ENCODE measurements at places on chromosomes 7 and 10.
A peak's percentile ranks its signal among the peaks of the same experiment; 100 is the strongest.

GRCh38 chr10:7329219-7329618, 81.6 kb downstream of the SFMBT2 start:
- DNase-seq, result no peak

GRCh38 chr7:22697876-22698606, 29.0 kb upstream of the IL6 start:
- no peak for DNase-seq

GRCh38 chr7:26398427-26398755, 106.7 kb downstream of the SNX10 start:
- peak; percentile 62 for DNase-seq

- DNase-seq, result no peak
These were observed 74.0 kb downstream of the JMJD1C start for GRCh38 chr10:63391812-63392211.

DNA sequence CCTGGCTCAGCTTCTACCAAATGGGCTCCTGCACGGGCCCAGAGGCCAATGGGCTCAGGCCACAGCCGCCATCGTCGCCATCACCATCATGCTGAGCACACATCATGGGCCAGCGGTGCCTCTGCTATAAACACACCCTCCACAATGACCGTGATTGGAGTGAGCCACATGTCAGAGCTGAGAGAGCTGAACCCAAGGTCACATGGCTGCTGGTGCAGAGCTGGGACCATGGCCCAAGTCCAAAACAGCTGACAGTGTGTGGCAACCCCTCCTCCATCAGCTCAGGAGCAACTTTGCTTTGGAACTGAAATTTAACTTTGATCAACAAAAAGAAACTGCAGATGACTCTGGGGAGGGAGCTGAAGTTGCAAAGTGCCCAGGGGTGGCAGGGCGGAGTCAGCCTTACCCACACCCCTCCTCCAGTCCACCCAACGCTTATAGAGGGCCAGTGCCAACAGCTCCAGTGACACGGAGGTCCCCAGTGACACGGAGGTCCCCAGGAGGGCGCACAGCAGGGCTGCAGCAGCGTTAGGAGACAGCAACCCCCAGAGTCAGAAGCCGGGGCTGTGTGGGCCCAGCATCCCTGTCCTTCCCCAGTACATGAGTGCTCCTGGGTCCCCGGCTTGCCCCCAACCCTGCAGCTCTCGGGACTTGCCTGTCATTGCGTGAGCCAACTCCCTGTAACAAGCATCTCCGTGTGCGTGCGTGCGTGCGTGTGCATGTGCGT, 249.6 kb downstream of the ELFN1 start:
- DNase-seq, result no peak

GRCh38 chr7:42350801-42351200, 113.8 kb upstream of the GLI3 start:
- DNase-seq, result no peak

DNA sequence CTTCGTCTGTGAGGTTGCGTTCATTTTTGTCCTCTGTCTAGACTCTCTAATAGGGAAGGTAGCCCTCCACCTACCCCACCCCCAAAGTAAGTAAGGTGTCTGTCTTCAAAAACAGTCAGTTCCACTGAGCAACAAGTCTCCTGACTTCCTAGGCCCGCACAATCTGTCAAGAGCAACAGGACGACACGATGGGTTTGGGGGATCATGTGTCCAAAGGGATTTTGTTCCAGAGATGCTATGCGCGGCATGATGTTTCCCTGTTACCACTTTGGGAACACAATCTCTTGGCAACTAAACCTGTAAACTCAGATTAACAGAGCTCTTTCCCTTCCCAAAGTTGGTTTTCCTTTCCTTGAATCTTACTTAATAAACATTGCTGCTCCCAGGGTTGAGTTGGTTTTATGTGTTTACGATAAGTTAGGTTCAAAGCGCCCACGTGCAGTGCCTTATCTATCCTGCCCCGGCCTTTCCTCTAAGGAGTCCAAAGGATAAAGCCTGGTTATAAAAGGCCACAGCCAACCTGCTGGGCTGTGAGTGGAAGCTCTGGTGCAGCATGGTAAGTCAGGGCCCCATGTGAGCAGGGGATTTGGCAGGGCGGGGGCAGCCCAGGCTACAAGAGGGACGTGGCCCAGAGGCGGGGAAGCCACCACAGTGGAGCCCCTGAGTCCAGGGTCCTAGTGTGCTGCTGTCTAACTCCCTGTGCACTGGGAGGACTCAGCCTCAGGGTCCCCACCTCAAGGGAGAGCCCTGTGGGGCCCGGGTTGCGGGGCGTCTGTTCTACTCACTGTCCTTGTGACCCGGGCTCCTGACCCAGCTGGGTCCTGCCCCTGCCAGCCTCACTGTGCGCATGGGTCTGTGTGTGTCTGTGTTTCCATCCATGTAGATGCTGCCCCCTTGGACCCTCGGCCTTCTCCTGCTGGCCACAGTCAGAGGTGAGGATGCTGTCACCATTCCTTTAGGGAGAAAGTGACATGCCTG, at the start of gene PNLIPRP2:
TSS of gene PNLIPRP2 (plus strand) at position 531 of the 978 bp plus-strand sequence.
- DNase-seq, result no peak

GRCh38 chr10:102744374-102745051, 765 bp downstream of the WBP1L start:
- no peak for DNase-seq

DNA sequence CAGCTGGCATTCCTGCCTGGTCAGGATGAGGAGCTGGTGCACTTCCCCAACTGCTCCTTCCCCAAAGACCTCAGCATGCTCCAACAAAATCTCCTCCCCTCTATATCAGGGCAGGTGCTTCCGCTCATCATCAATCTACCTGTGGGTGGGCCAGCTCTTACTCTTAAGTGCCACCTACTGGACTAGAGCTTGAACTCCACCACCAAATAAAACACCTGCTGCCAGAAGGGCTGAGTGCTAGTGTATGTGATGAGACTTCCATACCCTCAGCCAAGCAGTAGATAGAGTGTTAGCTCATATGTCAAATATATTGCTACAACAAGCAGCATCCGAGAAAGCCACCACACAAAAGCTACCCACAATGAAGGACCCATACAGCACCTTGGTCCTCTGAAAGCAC, 264.3 kb downstream of the RNLS start:
- DNase-seq, result no peak

GRCh38 chr10:109762555-109762954, 160.8 kb downstream of the XPNPEP1 start:
- DNase-seq, result no peak

All from GM12891 (cell line).